Mesothelial cell of epicardium (in vitro differentiated cells): ENCODE measurements at places on chromosomes 2 and 18. TPM values are rescaled to one million over a fixed set of nuclear protein-coding genes. Genes with fewer than 3 reads are reported as not detected.

GRCh38 chr18:5238371-5238976, 41.4 kb upstream of the AKAIN1 start:
- peaks cover 12% of the 10 kb centered on the region for H3K27me3 ChIP-seq
- peak overlapping the region; percentile 99 for H3K27ac ChIP-seq
- peaks cover 28% of the 10 kb centered on the region for H3K36me3 ChIP-seq
- peak; percentile 30 for DNase-seq

DNA sequence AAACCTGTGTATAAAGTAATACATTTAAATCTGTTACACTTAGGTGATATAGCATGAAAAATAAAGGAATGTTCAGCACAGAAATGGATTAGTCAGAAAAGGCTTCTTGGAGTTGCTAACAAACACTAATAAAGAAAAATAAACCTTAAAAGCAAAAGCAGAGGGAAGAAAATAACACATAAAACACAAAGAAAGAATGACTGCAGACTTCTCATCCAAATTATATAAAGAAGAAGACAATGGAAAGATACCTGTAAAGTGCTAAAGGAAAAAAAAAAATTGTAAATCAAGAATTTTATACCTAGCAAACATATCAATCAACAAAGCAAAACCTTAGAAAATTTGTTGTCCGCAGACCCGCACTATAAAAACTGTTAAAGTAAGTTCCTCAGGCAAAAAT, 63.6 kb downstream of the EXOC6B start:
- H3K27ac ChIP-seq, result no peak overlapping the region
- peaks cover 14% of the 10 kb centered on the region for H3K4me1 ChIP-seq
- H3K4me3 ChIP-seq, result no peak overlapping the region
- no peak for DNase-seq
- H3K27me3 ChIP-seq, result no peaks in the 10 kb centered on the region
- peaks cover 57% of the 10 kb centered on the region for H3K36me3 ChIP-seq

DNA sequence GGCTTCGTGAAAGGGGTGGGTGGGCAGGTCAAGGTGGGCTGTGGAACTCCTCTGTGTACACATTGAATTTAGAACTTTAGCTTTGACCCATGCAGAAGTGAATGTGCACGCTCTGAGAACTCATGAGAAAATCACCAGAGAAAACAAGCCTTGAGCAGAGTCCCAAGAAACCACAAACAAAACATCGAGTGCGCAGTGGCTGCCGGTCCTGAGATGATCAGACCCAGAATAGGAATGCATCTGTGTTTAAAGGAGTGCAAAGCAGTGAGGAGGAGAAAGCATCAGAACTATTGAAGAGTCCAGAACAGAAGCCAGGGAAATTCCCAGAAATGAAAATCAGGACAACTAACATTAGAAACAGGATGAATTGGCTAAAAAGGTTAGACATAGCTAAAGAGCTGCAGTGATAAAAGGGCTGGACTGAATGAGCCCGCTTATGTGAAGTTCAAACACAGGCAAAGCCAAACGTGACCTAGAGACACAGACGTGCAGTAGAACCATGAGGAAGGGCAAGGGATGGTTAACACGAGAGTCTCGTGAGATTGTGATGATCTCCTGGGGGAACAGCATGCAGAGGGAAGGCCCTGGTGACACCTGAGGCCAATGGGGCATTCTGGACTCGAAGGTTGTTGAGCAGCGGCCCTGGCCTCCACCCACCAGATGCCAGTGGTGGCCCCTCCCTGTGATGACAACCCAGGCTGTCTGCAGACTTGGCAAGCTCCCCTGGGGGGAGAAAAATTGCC, 16.4 kb upstream of the TXNL4A start:
- H3K4me3 ChIP-seq, result no peak overlapping the region
- peaks cover 7% of the 10 kb centered on the region for H3K36me3 ChIP-seq
- no peaks in the 10 kb centered on the region for H3K27me3 ChIP-seq
- no peak for DNase-seq

DNA sequence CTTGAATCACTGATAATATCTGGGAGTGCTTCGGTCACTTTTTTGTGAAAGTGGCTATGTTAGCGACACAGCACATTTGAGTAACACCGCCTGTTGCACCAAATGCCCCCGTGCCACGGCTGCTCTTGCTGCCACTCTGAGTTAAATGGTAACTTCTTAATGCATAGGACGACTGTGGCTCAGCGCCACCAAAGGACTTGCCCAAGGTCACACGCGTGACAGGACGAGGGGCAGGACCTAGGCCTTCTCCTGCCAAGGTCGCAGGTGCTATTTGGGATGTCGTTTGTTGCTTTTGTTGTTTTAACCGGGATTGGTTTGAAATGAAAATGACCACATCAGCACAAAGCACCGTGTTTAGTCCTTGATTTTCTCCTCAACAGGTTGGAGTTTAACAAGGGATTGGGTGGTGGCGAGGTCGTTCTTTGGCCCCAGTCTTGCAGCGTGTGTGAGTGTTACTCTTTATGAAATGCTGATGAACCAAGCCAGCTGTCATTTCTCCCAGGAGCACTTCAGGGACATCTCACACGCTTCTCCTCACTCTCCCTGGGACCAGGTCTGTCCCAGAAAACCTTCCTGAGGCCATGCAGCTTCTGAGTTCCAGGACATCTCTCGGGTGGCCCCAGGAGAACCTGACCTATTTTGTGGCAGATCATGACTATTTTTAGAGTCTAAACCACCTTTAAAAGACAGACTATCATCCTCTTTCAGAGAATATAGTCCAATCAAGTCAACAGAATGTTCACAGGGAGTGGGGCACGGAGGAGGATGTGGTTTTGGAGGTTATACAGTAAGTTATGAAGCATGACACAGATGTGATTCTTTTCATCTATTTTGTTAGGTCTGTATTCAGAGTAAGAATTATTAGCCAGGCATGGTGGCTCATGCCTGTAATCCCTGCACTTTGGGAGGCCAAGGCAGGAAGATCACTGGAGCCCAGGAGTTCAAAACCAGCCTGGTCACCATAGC, 49.9 kb downstream of the MTCL1 start:
- H3K4me1 ChIP-seq, result peaks cover 13% of the 10 kb centered on the region
- no peaks in the 10 kb centered on the region for H3K36me3 ChIP-seq
- no peak overlapping the region for H3K4me3 ChIP-seq
- no peak overlapping the region for H3K27ac ChIP-seq
- H3K27me3 ChIP-seq, result no peaks in the 10 kb centered on the region

DNA sequence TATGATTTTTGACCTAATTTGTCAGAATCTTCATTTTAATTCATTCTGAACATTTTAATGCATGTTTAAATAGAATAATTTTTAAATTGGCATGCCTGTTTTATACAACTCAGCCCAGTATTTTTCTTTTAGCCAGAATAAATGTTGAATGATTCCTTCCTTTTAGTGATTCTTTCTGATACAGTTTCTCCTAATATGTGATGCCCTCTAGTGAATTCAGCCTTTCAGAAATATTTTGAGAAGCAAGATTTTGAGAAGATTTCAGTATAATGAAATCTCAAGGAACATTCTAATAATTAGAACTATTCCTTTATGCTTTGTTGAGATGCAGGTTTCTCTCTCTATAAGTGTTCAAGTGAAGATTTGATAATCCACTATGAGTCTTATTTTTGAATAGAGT, 28.5 kb downstream of the LCLAT1 start:
- H3K4me1 ChIP-seq, result peaks cover 12% of the 10 kb centered on the region
- no peak for DNase-seq
- H3K27ac ChIP-seq, result no peak overlapping the region
- H3K4me3 ChIP-seq, result no peak overlapping the region

- peaks cover 4% of the 10 kb centered on the region for H3K27me3 ChIP-seq
- no peaks in the 10 kb centered on the region for H3K36me3 ChIP-seq
- no peak overlapping the region for H3K27ac ChIP-seq
Observed at GRCh38 chr18:58432050-58432727, 196.7 kb downstream of the ALPK2 start.

DNA sequence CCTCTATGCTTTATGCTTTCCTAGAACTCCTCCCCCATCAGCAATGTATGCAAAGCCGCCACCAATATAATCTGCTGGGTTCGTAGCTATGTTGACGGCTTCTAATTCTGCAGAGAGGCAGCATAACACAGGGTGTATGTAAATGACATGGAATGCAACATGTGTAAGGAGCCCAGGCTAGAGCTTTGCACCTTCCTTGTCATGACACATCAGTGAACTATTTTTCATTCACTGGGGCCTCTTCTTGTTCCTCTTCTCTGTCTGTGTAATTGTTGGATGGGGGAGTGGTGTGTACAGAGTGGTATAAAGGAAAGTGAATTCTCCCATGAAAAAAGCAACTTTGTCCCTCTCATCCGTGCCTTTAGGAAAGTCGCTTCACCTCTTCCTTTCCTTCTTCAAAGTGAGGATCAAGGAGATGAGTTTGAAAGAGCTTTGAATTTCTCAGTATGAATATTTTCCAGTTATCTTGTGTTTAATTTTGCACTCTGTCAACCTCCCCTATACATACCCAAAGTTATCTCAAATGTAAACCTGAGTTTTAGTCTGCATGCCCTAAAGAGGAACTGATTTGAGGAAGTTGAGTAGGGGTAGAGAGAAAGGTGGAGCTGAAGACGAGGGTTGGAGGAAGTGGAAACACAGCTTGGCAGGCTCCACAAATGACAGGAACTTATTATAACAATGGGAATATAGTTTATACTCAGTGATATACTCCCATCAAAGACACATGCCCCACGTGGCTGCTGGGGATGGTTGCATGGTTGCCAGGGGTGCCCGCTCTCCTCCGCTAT, 74.9 kb upstream of the ARL4C start:
- peaks cover 10% of the 10 kb centered on the region for H3K4me1 ChIP-seq
- H3K27ac ChIP-seq, result no peak overlapping the region
- H3K4me3 ChIP-seq, result no peak overlapping the region
- H3K27me3 ChIP-seq, result peaks cover 5% of the 10 kb centered on the region

- no peak overlapping the region for H3K27ac ChIP-seq
- DNase-seq, result no peak
- H3K36me3 ChIP-seq, result no peaks in the 10 kb centered on the region
- no peaks in the 10 kb centered on the region for H3K4me1 ChIP-seq
- H3K27me3 ChIP-seq, result peaks cover 4% of the 10 kb centered on the region
Observed at GRCh38 chr2:133780997-133781513, 212.8 kb upstream of the NCKAP5 start.

DNA sequence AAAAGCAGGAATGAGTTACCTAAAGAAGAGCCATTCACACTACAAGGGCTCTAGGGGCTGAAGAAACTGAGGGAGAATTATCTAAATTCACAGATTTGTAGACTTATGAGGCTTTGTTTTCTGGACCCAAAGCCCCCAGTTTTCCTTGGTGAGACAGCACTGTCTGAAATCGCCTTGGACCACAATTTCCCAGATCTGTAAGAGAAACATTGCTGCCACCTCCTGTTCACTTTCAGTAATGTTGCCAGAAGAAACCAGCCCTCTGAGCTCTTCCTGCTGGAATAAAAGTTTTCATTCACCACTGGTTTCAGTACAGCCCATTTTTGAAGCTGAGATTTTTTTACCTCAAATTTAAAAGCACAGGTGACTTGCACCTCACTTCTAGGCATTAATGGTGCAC, 169.2 kb downstream of the CDH20 start:
- no peak overlapping the region for H3K27ac ChIP-seq
- peak; percentile 50 for DNase-seq
- peaks cover 5% of the 10 kb centered on the region for H3K27me3 ChIP-seq
- peaks cover 7% of the 10 kb centered on the region for H3K4me1 ChIP-seq

DNA sequence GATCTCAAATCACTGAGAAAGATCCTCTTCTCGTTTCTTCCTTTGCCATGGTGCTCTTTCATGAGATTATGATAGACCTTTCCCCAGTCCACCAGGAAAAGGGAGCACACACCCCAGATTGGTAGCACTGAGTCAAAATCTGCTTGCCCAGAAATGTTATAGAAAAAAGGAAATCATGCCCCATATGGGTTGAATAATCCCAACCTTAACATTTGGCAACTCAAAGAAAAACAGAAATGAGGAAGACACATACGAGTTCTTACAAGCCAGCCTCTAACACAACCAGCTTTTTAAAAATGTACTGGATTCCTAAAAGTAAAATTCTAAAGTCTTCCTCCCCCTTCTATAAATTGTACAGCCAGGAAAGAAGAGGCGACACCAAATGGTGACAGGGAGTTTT, 103.0 kb downstream of the ANKRD44 start:
- no peaks in the 10 kb centered on the region for H3K27me3 ChIP-seq
- peaks cover 16% of the 10 kb centered on the region for H3K4me1 ChIP-seq
- H3K4me3 ChIP-seq, result no peak overlapping the region
- no peak for DNase-seq

DNA sequence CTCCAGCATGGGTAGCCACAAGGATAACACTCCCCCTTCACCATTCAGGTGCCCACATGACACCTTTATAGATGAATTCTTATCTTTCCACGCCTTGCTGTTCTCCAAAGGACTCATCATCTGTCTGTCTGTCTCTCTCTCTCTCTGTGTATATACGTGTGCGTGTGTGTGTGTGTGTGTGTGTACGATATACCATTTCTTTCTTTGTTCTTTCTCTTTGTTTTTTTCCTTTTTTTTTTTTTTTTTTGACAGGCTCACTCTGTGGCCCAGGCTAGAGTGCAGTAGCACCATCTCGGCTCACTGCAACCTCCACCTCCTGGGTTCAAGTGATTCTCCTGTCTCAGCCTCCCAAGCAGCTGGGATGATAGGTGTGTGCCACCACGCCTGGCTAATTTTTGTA, 98.2 kb downstream of the DLGAP1 start:
- no peaks in the 10 kb centered on the region for H3K36me3 ChIP-seq
- H3K4me1 ChIP-seq, result peaks cover 2% of the 10 kb centered on the region

The SLC4A3 gene
- total RNA-seq, result 23.6 to 25.7 TPM (median 25.7 TPM) in 3 replicates

The C2orf80 gene
- total RNA-seq, result not detected in 3 replicates

The PIEZO2 gene
- total RNA-seq, result 36.7 to 43.7 TPM (median 40.9 TPM) in 3 replicates
